ENCODE measurements at places on chromosomes 11 and 22. TPM values are rescaled to one million over a fixed set of nuclear protein-coding genes. Genes with fewer than 3 reads are reported as not detected.

FAM180B gene
- 0.62 TPM for total RNA-seq

RAB3IL1 gene
- total RNA-seq = 21.9 TPM

POU2F3 gene
- total RNA-seq = not detected

DNA sequence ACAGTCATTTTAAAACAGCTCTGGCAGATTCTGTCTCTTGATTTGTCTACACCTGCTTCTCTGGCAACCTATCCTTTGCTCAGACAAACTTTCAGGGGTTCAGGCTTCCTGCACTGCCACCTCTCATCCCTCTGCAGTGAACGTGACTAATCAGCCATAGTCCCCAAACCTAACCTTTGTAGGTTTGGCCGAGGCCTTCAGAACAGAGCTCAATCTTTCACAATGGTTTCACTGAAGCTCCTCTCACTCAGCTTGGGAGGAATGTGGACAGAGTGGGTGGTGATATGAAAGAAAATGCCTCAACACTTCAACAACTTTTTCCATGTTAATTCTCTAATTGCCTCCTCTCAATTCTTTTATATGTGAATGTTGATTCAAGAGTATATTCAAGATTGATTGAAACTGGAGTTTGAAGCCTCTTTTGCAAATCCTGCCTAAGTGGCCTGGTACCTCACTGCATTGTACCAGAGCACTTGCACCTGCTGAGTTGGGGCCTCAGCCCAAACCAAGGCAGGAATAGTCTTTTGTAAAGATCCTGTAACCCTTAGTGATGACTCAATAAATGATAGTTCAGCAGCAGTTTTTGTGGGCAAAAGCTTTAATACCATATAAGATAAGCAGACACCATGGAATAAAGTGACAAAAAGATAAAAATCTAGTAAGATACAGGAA lies 33.9 kb upstream of the FAT3 start:
- no peak overlapping the region for H3K27ac ChIP-seq
- H3K36me3 ChIP-seq = no peaks in the 10 kb centered on the region
- no peaks in the 10 kb centered on the region for H3K27me3 ChIP-seq
- no peak overlapping the region for H3K4me3 ChIP-seq
- no peaks in the 10 kb centered on the region for H3K4me1 ChIP-seq

- H3K27ac ChIP-seq = no peak overlapping the region
- H3K4me3 ChIP-seq = no peak overlapping the region
- no peaks in the 10 kb centered on the region for H3K27me3 ChIP-seq
- H3K36me3 ChIP-seq = no peaks in the 10 kb centered on the region
- peaks cover 16% of the 10 kb centered on the region for H3K4me1 ChIP-seq
Observed at GRCh38 chr11:59429924-59430516, 3.8 kb upstream of the OR5A2 start.

KCNQ1OT1 gene
- total RNA-seq = 4.1 TPM

- H3K4me3 ChIP-seq = no peak overlapping the region
- H3K4me1 ChIP-seq = no peaks in the 10 kb centered on the region
- DNase-seq = no peak
- no peaks in the 10 kb centered on the region for H3K36me3 ChIP-seq
Observed at GRCh38 chr11:74010306-74011300, 1.7 kb upstream of the UCP3 start.

SLC1A2 gene
- 0.11 TPM for total RNA-seq

DNA sequence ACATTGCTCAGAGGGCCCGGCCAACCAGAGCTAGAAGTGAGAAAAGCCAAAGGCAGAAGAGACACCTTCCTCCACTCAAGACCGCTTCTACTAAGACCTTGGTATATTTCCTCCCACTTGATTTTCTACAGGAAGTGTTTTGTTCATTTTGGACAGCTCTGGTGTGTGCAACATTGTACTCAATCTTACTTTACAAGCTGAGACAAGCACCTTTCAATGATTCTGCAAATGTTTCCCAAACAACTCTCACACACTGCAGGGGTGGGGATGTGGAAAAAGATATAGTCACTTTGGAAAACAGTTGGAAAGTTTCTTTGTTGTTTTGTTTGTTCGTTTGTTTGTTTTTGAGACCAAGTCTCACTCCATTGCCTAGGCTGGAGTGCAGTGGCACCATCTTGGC lies 15.7 kb downstream of the MYO18B start:
- no peaks in the 10 kb centered on the region for H3K27me3 ChIP-seq
- no peaks in the 10 kb centered on the region for H3K4me1 ChIP-seq
- no peak overlapping the region for H3K4me3 ChIP-seq
- no peak for DNase-seq

DNA sequence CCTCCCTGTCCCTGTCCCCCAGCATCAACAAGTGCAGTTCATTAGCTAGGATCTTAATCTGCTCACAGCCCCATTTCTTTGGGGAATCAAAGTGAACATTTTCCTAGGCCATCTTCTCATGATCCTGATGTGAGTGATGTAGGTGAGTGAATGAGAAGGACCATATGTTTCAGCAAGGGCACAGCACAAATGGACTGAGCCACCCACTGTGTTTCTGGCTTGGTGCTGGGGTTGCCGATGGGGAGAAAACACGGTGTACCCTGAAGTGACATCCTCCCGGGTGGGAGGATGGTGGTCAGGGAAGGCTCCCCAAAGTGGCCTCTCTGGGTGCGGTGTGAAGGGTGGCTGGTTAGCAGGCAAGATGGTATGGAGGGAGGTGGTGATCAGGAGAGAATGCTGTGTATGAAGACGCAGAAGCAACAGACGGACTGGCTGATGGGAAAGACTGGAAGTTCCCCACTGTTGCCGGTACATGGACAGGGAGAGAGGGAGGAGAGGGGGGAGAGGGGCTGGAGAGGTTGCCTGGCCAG lies 72.2 kb downstream of the JAM3 start:
- no peaks in the 10 kb centered on the region for H3K36me3 ChIP-seq
- no peaks in the 10 kb centered on the region for H3K4me1 ChIP-seq
- H3K4me3 ChIP-seq = no peak overlapping the region
- no peaks in the 10 kb centered on the region for H3K27me3 ChIP-seq

DNA sequence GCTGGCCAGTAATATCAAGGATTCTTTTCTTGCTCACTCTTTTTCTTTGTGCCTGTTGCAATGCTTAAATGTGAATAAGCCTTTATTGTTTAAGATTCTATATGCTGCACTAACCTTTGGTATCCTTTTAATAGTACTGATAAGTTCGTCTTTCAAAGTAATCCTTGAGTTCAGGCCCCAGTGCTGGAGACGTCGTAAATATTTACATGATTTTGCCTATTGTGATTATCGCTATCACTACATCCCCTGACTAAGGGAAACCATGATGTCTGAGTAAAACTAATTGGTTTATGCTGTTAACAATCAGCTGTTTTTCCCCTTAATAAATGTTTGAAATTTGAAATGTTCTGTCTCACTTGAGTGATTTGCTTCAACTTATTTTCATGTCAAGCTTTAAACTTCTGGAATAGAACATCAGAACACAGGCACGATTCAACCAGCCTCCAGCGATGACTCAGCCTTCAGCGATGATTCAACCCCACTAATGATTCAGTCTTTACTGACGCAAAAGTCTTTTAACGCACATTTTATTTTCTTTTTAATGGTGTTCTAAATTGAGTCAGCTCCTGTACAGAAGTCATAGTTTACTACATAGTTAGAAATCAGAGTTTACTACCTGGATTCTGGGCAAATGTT lies 3.9 kb downstream of the HTATIP2 start:
- H3K27me3 ChIP-seq = no peaks in the 10 kb centered on the region
- H3K4me3 ChIP-seq = peak overlapping the region; percentile 18
- H3K36me3 ChIP-seq = no peaks in the 10 kb centered on the region
- DNase-seq = peak; percentile 59
- peak overlapping the region; percentile 71 for H3K27ac ChIP-seq

PAX6 gene
- 33.9 TPM for total RNA-seq

DNA sequence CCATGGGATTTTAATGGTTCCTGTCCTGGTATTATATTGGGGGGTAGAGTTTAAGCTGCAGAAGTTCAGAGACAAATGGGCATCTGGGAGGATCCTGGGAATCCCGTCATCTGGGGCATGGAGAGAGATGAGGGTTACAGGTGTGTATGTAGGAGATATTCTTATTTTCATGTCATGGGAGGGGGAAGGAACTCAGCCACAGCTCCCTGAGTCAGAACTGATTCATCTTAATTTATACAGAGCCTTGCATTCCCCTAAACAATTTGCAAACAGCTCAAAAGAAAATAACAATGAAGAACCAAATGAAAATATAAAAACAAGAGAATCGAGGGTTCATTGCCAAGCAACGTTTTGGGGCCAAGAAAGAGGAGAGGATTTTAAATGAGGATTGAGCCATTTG lies 155.9 kb upstream of the TBCEL start:
- H3K27ac ChIP-seq = no peak overlapping the region
- no peak for DNase-seq
- peaks cover 18% of the 10 kb centered on the region for H3K27me3 ChIP-seq

DNA sequence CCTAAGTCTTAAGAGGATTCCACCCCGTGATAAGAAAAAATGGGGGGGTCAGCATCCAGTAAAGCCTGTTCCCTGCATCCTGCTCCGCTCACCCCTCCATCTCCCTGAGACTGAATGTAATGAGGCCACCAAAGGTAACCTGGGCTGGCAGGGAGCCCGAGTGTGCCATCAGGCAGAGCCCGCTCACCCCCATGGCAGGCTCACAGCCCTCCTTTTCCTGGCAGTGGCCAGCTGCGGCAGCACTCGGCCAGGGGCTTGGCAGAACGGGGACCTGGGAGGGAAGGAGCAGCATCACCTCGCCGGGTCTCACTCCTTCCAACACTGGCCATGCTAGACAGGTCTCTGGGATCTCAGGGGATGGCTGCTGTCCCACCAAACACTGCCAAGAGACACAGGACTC lies 64.4 kb downstream of the PRDM11 start:
- peaks cover 18% of the 10 kb centered on the region for H3K4me1 ChIP-seq
- no peaks in the 10 kb centered on the region for H3K36me3 ChIP-seq
- no peak for DNase-seq
- H3K4me3 ChIP-seq = no peak overlapping the region
- H3K27me3 ChIP-seq = no peaks in the 10 kb centered on the region

DNA sequence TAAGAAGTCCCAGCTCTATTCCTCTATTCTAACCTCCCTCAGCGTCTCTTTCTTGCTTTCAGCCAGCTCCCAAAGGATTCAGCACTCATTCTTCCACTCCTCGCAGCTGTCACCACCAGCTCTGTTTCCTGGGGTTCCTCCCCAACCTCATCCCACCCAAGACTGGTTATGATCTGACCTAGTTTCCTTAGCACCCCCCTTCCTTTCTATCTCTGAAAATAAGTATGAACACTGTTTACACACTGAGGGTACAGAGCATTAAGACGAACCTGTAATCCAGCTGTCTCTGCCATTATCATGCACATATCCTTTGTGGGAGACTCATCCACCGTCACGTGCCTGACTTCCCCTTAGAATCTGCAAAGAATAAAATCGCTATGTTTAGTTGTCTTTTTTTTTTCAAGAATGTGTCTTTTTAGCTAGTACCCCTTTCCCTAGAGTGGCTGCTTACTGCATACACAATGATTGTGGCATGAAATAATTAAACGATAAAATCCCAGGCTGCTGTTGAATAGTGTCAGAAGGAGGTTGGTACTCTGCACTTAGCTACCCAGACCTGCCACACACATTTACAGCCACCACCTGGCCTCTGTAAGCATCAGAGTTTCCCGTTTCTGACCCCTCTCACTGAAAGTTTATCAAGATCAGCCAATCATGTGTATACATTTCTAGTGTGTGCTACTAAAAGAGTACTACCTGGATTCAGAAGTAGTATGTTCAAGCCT lies 26.9 kb upstream of the CSTF3 start:
- no peaks in the 10 kb centered on the region for H3K36me3 ChIP-seq
- H3K4me3 ChIP-seq = no peak overlapping the region
- DNase-seq = no peak
- no peaks in the 10 kb centered on the region for H3K27me3 ChIP-seq

MRGPRX2 gene
- not detected for total RNA-seq

SLC29A2 gene
- 60.4 TPM for total RNA-seq

GNG3 gene
- total RNA-seq = 0.45 TPM

DNA sequence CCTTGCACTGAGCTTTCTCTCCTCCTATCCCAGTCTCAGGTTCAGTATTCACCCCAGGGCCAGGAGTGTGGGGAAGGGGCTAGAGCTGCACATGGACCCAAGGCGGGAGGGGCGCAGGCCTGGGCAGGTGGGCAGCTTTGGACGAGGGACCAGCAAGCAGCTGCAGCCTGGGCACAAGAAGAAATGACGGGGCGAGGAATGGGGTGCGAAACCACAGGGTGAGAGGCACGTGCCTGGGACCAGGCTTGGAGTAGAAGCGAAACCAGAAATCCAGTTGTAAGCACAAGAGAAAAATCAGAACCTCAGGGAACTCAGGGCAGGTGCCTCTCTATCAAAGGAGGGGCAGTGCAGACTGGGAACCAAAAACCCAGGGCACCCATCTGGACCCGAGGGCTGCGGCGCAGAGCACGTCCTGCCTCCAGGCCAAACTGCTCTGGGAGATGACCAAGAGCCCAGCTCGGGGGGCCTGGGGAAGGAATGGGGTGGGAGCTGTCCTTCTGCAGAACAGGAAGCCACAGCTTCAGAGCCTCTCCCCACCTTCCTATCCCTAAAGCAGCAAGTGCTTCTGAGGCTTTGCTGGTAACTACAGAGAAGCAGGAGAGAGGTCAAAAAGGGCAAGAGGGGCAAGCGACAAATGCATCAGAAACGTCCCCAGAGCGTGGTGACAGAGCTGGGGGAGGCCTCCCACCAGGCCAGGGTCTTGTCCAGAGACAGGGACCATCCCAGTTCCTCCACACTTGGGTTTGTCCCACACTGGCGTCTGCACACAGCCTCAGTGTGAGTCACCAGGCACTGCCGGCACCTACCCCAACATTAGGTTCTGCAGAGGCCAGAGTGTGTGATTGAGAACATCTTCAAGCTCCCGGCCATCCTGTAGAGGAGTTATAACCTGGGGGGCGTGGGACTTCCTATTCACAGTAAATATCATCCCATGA lies 18.3 kb upstream of the TMPRSS4 start:
- no peak overlapping the region for H3K4me3 ChIP-seq
- H3K27me3 ChIP-seq = peaks cover 28% of the 10 kb centered on the region
- DNase-seq = no peak
- H3K27ac ChIP-seq = no peak overlapping the region

GRCh38 chr11:1656061-1656441 lies 26.5 kb downstream of the KRTAP5-5 start:
- H3K4me1 ChIP-seq = no peaks in the 10 kb centered on the region
- no peak overlapping the region for H3K4me3 ChIP-seq
- peaks cover 10% of the 10 kb centered on the region for H3K27me3 ChIP-seq
- no peak for DNase-seq
- H3K27ac ChIP-seq = no peak overlapping the region
- no peaks in the 10 kb centered on the region for H3K36me3 ChIP-seq

DNA sequence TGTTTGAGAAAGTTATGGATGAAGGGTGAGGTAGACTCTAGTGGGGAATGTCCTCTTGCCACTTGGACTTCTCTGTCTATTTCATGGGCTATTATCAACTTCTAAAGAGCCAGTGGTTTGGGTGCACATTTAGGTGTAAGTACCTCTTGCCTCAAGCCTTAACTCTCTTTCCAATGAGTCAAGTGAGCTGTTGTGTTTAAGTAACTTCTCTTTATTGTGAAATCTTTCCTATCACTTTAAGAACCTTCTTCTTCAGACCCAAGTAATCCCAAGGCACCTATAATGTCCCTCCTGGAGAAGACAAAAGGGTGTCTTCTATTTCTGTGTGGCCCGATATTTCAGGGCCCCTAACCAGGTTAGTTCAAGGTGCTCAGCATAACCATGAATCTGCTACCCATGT lies 90.5 kb upstream of the VPREB1 start:
- no peaks in the 10 kb centered on the region for H3K4me1 ChIP-seq
- peaks cover 53% of the 10 kb centered on the region for H3K27me3 ChIP-seq

GRCh38 chr11:38718659-38719058 lies 2120.6 kb upstream of the RAG2 start:
- no peak overlapping the region for H3K4me3 ChIP-seq
- H3K4me1 ChIP-seq = peaks cover 25% of the 10 kb centered on the region
- DNase-seq = no peak
- H3K27me3 ChIP-seq = peaks cover 31% of the 10 kb centered on the region

Data from A673 (cell line).